Pulmonary artery endothelial cell (primary cell): ENCODE measurements at places on chromosomes 2 and 18. TPM values are rescaled to one million over a fixed set of nuclear protein-coding genes. Genes with fewer than 3 reads are reported as not detected.

Gene GCG
- not detected in 2 replicates for total RNA-seq

Gene MAP2
- total RNA-seq = 14.5 and 24.9 TPM in 2 replicates

Gene NCKAP1
- 150 and 190 TPM in 2 replicates for total RNA-seq

Gene CXCR4
- total RNA-seq = 30.5 and 126 TPM in 2 replicates

Gene DSC2
- total RNA-seq = under 0.01 and 0.13 TPM in 2 replicates

Gene NAT8
- not detected in 2 replicates for total RNA-seq

Gene COL5A2
- 188 and 239 TPM in 2 replicates for total RNA-seq

Gene RNF152
- 46.2 and 76.5 TPM in 2 replicates for total RNA-seq

Gene STARD7
- 159 and 229 TPM in 2 replicates for total RNA-seq

Gene SNTG2
- not detected in 2 replicates for total RNA-seq

Gene HAT1
- 42.9 and 68.2 TPM in 2 replicates for total RNA-seq

Gene UGT1A6
- total RNA-seq = not detected in 2 replicates

Gene TEX44
- total RNA-seq = not detected in 2 replicates

Gene FHOD3
- total RNA-seq = 0.07 TPM in 2 replicates

Gene MPHOSPH10
- 20.4 and 24.3 TPM in 2 replicates for total RNA-seq

Gene AGXT
- not detected in 2 replicates for total RNA-seq

Gene BBS5
- 2.6 and 3.2 TPM in 2 replicates for total RNA-seq

Gene RGPD4
- total RNA-seq = under 0.01 TPM in 1 of 2 replicates, not detected in the other

Gene NGEF
- 0.14 and 3.2 TPM in 2 replicates for total RNA-seq

Gene CCDC141
- total RNA-seq = under 0.01 TPM in 1 of 2 replicates, not detected in the other

Gene CCNT2
- 23.9 and 35.6 TPM in 2 replicates for total RNA-seq

Gene NMS
- total RNA-seq = not detected in 2 replicates

Gene RGPD3
- total RNA-seq = 0.18 and 0.20 TPM in 2 replicates

Gene B4GALT6
- 9.1 and 12.2 TPM in 2 replicates for total RNA-seq

Gene PLEK
- total RNA-seq = 0.07 and 0.11 TPM in 2 replicates

Gene LHCGR
- total RNA-seq = not detected in 2 replicates

Gene UGT1A8
- total RNA-seq = not detected in 2 replicates

Gene IRS1
- total RNA-seq = 0.07 TPM in 2 replicates

Gene PRSS56
- not detected in 2 replicates for total RNA-seq

Gene KLHL41
- 0.13 and 0.28 TPM in 2 replicates for total RNA-seq
